Activated CD4-positive, alpha-beta T cell treated with anti-CD3 and anti-CD28 coated beads for 36 hours (primary cell): ENCODE measurements at places on chromosomes 16 and 17. TPM values are rescaled to one million over a fixed set of nuclear protein-coding genes. Genes with fewer than 3 reads are reported as not detected.

DPEP2 gene
- total RNA-seq = 3.2 TPM

SDR42E2 gene
- total RNA-seq = not detected

TMEM220 gene
- total RNA-seq = 1.1 TPM

METTL16 gene
- 50.1 TPM for total RNA-seq

SPATA22 gene
- 1.6 TPM for total RNA-seq

ST6GALNAC1 gene
- total RNA-seq = 0.89 TPM

C1QTNF1 gene
- total RNA-seq = not detected

RNPS1 gene
- 445 TPM for total RNA-seq

BEAN1 gene
- total RNA-seq = not detected

SLC12A3 gene
- not detected for total RNA-seq

KIF22 gene
- total RNA-seq = 168 TPM

KRT32 gene
- total RNA-seq = not detected

ANKS4B gene
- not detected for total RNA-seq

ACLY gene
- 192 TPM for total RNA-seq

ORC6 gene
- 43.4 TPM for total RNA-seq

GINS3 gene
- 20.2 TPM for total RNA-seq

EPX gene
- not detected for total RNA-seq

TMEM204 gene
- total RNA-seq = 12.6 TPM
